ENCODE measurements at places on chromosomes 16 and 17. TPM values are rescaled to one million over a fixed set of nuclear protein-coding genes. Genes with fewer than 3 reads are reported as not detected.

The SLC16A11 gene
- total RNA-seq, result not detected

The WNT3 gene
- total RNA-seq, result 3.4 TPM

The PEX12 gene
- total RNA-seq, result 11.1 TPM

The CEMP1 gene
- total RNA-seq, result not detected

The NPIPA7 gene
- 3.1 TPM for total RNA-seq

The ORMDL3 gene
- 21.8 TPM for total RNA-seq

DNA sequence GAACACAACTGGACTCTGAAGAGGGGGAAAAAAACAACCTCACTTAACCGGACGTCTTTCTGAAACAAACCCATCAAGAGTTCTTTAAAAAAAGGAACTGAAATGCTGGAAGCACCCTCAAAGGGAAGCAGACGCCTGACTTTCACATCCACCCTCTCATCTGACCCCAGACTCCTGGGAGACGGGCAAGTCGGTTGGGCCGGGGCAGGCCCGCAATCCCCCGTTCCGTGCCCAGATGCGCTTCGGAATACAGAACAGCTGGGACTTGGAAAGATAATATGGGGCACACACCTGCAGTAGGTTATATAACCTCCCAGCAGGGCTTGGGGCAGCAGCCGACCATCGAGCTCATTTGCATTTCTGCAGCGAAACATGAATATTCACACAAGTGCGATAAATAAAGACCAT, 3.7 kb downstream of the ARHGAP27 start:
- no peak for DNase-seq

GRCh38 chr17:50372222-50372757, 694 bp downstream of the MRPL27 start:
- no peak for DNase-seq

DNA sequence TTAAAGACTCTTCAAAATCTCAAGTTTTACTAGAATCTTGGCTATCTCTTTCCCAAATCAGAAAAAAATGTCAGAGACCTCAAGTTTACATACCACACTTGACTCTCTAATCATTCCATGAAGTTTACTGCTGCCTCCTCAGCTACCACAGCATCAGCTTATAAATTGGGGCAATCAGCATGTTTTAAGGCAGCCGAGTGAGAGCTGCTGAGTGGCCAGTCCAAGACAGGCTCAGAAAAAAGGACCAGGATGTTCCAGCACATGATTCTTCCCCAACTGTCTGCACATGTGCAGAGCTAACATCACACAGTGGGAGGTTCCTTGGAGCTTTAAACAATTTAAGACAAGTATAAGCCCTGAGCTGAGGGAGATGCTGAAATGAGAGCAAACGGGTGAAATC, 140.6 kb upstream of the NUDT7 start:
- DNase-seq, result peak; percentile 28

DNA sequence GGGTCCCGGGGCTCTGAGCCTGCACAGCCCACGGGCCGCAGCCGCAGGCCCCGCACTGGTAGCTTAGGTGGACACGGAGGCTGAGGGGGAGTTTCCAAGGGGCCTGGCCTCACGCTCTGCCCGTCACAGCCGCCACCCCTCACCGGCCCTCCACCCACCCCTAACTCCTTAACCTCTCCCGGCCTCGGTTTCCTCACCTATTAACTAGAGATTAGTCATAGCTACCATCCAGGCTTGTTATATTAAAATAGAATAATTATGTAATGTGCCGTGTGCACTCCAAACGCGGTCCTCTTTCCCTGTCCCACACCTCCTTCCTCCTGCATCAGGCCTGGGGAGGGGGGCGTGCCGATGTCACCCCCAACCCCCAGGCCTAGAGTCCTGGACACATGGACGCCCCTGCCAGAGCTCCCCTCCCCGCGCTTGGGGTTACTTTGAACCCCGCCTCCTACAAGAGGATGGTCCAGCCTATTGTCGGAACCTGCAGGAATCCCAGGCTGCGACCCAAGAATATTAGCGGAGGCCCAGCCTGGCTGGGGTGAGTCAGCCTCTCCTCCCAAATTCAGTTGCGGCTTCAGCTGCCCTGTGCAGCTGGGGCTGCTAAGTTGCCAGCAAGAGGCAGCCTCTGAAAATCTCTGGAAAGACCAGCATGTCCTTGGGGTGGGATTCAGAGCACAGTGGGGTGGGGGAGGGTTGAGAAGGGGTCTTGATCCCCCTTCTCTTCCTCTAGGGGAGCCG, 17.3 kb downstream of the SOCS3 start:
- DNase-seq, result peak; percentile 84

Data from H4 (cell line).